Natural killer cell treated with Interleukin-12 subunit alpha and Interleukin-12 subunit beta and Interleukin-15 and Interleukin-18, amount 100 ng/mL, for 72 hours (primary cell): ENCODE measurements at places on chromosomes 2 and 18. TPM values are rescaled to one million over a fixed set of nuclear protein-coding genes. Genes with fewer than 3 reads are reported as not detected.
A peak's percentile ranks its signal among the peaks of the same experiment; 100 is the strongest.

DNA sequence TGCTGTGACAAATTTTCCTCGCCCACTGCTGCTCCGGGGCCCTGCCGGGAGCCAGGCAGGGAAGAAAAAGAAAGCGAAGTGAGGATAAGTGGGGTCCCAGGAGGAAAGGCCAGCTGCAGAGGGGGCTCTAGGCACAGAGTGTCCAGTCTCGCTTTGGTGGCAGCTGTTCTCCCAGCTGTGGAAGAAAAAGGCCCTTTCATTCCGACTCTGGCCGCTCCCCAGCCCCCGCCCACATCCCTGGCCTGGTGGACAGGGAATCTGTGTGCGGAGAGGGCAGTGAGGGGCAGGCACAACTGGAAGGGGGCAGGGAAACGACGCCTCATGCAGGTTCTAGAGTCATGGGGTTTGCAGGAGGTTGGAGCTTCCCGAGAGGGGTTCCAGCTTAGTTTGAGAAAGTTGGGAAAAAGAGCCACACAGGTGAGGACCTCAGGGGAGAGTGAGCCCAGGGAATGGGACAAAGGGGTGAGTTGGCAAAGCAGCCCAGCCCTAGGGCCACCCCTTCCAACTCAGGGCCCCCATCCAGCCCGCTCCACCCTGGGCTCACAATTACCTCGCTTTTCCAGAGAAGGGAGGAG is 1.8 kb downstream of the RTKN start:
- no peak for DNase-seq

DNA sequence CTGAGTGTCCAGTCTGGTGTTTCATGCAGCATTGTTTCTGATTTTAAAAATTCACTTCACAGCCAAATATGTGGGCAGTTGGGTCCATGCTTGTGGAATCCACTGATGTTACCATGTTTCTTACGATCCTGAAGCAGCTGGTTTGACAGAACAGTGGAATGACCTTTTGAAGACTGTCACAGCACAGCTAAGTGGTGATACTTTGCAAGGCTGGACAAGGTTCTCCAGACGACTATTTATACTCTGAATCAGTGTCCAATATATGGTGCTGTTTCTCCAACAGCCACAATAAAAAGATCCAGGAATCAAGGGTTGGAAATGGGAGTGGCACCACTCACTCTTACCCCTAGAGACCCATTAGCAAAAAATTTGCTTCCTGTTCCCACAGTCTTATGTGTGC is 577.4 kb upstream of the RAB6C start:
- no peak for DNase-seq

DNA sequence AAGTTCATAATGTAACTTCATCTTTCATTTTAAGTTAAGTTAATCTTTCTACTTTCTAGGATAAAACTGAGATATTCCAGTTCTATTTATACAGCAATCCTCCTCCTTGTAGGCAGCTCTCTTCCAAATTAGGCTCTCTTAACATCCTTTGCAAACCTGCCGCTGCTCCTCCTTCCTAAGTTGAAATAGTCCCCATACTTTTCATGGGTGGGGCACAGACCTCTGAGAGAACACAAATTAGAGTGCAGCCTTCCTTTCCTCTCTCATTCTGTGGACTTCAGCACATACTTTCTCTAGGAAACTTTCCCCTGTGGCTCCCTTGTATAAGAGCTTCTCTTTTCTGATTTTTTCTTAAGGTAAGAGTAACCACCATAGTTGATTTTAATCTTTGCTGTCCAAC is 28.3 kb downstream of the TWSG1 start:
- no peak for DNase-seq

- DNase-seq: no peak
Measured at GRCh38 chr18:48871391-48872166, 79.2 kb downstream of the SMAD7 start.

DNA sequence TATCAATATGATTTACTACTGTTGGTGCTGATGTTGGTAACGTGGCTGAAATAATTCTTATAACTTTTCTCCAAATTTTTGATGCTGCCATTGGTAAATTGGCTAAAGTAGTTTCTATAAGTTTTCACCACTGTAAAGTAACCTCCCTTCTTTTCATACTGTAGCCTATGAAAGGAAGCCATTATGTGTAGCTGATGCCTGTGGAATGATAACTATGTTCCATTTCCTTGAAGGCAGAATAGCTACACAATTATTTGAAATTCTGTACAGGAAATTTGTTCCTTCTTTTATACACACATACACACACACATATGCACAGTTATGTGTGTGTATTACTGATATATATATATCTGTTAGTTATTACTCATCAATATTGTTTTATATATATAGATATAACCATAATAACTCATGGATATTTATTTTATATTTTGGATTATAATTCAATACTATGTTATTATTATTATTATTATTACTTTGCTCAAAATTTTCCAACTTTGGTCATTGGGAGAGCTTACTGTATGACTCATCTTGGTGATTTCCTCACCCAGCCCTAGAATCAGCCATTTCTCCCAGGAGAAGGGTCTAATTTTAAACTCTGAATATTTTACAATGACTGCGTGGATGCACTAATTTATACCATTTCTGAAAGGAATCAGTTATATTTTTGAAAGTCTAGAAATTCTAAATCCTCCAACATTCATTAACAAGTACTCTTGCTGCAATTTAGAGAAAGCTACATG is 1677.7 kb downstream of the SUCLG1 start:
- no peak for DNase-seq

DNA sequence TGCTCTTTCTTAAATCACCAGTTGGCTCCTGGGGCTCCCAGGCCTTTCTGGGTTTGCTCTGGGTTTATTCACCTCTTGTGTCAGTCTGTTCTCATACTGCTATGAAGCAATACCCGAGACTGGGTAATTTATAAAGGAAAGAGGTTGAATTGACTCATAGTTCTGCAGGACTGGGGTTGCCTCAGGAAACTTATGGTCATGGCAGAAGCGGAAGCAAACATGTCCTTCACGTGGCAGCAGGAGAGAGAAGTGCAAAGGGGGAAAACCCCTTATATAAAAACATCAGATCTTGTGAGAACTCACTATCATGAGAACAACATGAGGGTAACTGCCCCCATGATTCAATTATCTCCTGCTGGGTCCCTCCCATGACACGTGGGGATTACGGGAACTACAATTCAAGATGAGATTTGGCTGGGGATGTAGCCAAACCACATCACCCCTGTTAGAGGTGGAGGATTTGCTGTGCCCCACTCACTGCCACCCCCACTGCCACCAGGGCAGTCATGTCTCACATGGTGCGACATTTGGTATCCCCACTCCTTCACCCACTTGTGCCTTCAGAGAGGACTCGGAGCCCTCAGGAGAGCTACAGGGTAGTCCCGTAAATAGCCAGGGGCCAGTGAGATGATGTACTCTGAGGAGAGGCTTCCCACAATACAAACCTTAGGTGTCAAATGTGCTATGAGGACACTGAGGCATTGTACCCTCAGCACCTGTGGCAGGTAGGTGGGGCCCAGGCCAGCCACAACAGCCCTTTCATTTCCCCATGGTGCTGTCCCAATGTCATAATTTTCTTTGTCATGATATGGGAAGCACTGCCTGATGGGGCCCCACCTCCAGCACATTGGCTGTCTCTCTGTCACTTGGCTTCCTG is 35.7 kb downstream of the CDC42EP3 start:
- peak; percentile 89 for DNase-seq

DNA sequence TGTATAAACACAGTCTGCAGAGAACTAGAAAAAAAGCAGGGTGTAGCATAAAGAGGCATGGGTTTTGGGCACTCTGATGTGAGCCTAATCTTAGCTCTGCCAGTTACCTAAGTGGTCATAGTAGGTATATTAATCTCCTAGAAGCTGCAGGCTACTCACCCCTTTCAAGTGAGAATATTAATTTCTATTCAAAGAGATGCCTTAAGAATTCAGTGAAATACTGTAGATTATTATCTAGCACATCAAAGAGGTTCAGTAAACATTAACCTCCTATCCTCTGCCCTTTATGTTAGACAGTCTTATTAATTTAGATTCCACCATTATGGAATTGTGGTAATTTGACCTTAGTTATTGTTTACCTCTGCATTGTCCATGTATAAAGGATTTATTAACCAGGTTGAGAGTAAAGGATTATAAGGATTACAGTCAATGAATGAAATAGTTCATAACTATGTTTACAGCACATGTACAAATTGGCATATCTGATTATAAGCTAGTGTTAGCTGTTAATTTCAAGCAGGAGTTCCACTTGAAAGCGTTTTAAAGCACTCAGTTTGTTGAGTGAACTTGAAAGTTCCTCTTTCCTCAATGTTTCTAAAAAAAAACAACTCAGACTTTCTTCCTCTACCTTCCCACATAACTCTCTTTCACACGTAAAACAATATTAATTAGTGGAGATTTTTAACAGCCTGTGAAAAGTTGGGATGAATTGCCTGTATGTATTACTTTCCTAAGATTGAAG is 150.6 kb upstream of the EPC2 start:
- DNase-seq: no peak

- DNase-seq: no peak
Measured at GRCh38 chr2:191508738-191509137, 169.2 kb upstream of the NABP1 start.

GRCh38 chr2:2569306-2569705 is 238.2 kb upstream of the MYT1L start:
- no peak for DNase-seq

GRCh38 chr18:51726614-51727013 is 529.1 kb upstream of the MEX3C start:
- DNase-seq: no peak

GRCh38 chr18:48676756-48677368 is 138.0 kb downstream of the CTIF start:
- DNase-seq: peak; percentile 75

DNA sequence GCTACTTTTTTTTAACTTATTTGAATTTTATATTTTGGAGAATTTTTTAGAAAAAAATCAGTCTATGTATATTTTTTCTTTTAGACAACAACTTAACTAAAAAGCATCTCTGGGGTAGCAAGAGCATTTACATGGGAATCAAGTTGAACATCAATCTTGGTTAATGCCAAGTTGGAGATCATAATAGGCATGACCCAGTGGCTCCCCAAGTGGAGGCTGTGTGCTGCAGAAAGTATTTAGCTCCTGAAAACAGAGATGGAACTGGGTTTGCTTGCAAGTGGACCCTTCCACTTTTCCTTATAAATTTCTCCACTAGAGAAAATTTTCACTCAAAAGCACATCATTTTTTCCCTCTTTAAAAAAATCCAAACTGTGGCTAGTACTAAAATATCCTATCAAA is 23.9 kb upstream of the CAVIN2 start:
- DNase-seq: no peak

The DGKD gene
- total RNA-seq: 124 TPM

The RND3 gene
- total RNA-seq: not detected

The CDK5R2 gene
- not detected for total RNA-seq

The NCKAP5 gene
- total RNA-seq: not detected

The MAB21L4 gene
- total RNA-seq: not detected
